ENCODE measurements at places on chromosomes 16 and 17.
A peak's percentile ranks its signal among the peaks of the same experiment; 100 is the strongest.

GRCh38 chr17:44766409-44767038, 7.7 kb downstream of the ADAM11 start:
- DNase-seq = no peak

DNA sequence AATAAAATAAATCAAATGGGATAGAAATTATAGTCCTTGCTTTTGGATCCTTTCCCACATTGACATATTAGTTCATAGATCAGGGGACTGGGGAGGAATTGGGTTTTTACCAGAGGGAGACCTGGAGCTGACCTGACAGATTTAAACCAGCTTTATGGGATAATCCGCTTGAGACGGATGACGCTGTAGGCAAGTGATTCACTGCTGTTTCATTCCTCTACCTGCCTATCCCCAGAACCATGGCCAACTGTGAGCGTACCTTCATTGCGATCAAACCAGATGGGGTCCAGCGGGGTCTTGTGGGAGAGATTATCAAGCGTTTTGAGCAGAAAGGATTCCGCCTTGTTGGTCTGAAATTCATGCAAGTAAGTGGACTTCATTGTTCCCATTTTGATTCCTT, 2.1 kb downstream of the NME1 start:
- no peak for DNase-seq

DNA sequence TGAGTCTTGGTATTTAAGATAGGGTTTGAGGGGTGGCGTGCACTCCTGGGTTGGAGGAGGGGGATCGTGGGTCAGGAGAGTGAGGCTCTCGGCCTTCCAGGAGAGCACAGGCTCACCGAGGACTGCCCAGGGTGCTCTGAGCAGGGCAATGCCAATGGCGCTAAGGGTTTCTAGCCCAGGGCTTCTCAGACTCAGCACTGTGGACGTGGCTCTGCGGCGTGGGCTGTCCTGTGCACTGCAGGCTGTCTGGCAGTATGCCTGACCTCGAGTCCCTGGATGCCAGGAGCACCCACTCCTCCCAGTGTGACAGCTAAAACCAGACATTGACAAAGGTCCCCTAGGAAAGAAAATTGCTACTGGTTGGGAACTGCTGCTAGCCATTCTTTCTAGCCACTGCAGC, 37.2 kb upstream of the ENDOV start:
- no peak for DNase-seq

- no peak for DNase-seq
Measured at GRCh38 chr16:29915590-29916247, 10.3 kb downstream of the KCTD13 start.

- DNase-seq = no peak
Measured at GRCh38 chr17:29031488-29031887, 11.5 kb upstream of the PIPOX start.

- no peak for DNase-seq
Measured at GRCh38 chr17:28675980-28676379, 14.0 kb downstream of the SUPT6H start.

- no peak for DNase-seq
Measured at GRCh38 chr17:71828182-71828596, 292.6 kb upstream of the SOX9 start.

DNA sequence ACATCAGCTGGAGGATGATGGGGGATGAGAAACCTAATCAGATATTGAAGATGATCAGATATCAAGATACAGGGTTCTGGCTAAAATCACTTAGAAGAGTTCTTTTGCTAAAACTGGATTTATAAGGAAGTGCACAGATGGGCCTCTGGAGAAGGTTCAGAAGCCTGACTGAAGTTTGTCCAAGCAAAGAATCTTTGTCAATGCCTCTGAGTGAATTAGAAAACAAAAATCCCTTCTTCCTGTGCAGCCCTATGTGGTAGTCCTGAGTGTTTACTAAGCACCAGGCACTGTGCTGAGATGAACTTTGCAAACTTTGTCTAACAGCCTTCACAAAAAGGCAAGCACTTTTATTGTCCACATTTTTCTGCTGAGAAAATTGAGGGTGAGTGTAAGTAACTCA, 11.4 kb upstream of the CENPV start:
- DNase-seq = no peak

- peak; percentile 75 for DNase-seq
Measured at GRCh38 chr17:2749784-2750181, 331 bp upstream of the CCDC92B start.

GRCh38 chr16:66485376-66485775, 58.3 kb downstream of the BEAN1 start:
- DNase-seq = no peak

DNA sequence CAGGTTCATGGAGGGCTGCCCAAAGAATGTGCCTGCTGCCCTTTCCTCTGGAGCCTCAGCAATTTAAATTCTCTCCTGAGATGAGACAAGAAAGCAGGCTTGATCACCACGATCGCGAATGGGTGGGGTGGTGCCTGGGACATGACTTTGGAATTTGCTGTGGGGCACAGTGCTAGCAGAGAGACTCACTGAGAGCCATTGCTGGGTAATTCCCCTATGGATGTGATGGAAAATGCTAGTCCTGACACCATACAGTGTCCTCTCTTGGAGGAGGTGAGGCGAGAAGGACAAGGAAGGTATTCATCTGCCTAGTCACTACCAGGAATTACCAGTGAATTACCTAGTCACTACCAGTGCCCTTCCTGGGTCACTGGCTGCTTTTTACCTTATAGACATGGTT, 15.5 kb downstream of the FAM20A start:
- no peak for DNase-seq

- DNase-seq = no peak
Measured at GRCh38 chr16:19919142-19919541, 34.5 kb upstream of the GPRC5B start.

- DNase-seq = no peak
Measured at GRCh38 chr17:65028545-65028843, 28.0 kb downstream of the GNA13 start.

DNA sequence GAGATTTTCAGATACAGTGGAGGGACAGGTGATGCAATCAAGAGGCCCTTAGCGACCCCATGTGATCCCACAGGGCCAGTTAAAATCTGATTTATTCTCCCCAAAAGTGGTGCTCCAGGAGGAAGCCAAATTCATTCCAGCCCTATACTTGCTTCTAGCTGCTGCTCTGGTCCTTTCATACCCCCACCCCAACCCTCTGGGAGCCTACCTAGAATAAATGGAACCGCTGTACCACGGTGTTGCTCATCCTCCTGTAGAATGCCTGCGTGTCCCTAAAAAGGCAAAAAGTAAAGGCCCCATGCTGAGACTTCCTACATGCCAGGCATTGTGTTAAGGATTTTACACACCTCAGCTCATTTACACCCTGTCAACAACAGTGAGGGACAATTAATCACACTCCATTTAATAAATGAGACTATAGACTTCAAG, 2.0 kb upstream of the RASL10B start:
- DNase-seq = no peak

- DNase-seq = no peak
Measured at GRCh38 chr17:47955497-47956461, 1.9 kb downstream of the PRR15L start.

GRCh38 chr16:65950211-65950610, 416.3 kb upstream of the CDH5 start:
- DNase-seq = no peak

DNA sequence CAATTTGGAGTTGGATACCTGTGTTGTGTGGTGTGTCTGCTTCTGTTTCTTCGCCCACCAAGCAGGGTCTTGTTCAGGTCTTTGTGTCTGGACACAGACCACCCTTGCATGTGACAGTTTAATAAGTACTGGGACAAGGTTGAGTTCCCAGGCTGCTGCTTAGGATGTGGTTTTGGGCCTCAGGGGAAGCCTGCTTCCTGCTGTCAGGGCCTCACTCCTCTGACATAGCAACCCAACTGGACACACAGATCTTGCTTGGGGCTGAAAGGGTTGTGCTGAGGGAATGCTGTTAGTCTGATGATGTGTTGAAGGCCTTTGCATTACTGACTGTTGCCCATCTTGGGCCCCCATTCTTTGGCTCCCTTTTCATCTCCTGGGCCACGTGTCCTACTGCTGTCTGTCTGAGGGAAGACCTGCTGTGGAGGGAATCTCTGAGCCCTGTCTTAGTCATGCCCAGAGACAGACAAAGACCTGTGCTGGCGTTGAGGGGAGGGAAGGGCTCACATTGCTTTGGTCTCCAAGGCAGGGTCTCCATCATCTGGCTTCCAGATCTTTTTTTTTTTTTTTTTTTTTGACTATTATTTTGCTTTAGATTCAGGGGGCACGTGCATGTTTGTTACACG, 4.7 kb upstream of the TGFB1I1 start:
- no peak for DNase-seq

DNA sequence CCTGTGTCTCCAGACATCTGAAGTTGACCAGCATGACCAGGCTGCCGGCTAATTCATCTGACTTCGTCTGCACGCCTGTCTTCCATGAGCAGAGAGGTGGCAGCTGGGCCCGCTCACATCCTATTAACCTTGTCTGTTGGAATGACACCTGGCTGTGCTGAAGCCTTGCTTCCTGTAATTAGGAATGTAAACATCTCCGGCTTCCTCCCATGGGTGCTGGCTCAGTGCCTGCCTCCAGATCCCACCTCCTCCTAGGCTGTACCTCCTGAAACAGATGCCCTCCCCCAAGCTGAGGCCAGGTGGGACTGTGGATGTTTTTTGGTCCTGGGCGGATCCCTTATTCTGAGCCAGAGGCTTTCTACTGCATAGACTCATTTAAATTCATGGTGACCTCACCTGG, 296.3 kb downstream of the HS3ST4 start:
- peak; percentile 15 for DNase-seq

- no peak for DNase-seq
Measured at GRCh38 chr16:50600582-50601283, 52.5 kb downstream of the NKD1 start.

DNA sequence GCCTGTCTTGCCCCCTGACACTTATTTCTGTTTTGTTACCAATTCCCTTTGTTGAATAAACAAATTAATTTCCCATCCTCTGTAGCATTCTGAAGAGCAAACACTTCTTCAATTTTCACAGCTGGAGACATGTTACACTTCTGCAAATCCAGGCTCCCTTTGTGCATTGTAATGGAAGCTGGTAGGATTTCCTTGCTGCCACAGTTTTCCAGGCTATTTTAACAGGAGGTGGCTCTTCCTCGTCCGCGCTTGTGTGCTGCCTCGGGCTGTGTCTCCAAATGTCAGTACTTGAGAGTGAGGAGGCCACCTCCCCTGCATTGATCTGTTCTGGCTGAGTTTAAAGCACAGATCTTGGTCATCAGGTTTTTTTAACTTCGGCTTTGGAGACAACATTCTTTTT, 40.0 kb downstream of the SOST start:
- DNase-seq = no peak

DNA sequence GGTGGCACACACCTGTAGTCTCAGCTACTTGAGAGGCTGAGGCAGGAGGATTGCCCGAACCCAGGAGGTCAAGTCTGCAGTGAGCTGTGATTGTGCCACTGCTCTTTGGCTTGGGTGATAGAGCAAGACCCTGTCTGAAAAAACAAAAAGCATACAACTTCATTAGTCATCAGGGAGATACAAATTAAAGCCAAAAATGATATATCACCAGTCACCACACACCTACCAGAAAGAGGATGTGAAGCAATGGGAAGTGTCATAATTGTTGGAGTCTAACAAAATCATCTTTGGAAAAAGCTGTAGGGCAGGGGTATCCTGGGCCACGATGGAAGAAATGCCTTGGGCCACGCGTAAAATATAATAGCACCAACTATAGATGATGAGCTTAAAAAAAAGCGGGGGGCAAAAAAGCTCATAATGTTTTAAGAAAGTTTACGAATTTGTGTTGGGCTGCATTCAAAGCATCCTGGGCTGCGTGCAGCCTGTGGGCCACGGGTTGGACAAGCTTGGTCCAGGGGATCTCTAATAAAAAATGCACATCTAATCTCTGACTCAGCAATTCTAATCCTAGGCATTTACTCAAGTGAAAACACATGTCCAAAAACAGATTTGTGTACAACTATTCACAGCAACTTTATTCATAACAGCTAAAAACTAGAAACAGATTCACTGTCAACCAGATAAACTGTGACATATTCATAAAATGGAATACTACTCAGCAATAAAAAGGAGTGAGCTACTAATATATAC, 65.9 kb downstream of the HIC1 start:
- DNase-seq = no peak

DNA sequence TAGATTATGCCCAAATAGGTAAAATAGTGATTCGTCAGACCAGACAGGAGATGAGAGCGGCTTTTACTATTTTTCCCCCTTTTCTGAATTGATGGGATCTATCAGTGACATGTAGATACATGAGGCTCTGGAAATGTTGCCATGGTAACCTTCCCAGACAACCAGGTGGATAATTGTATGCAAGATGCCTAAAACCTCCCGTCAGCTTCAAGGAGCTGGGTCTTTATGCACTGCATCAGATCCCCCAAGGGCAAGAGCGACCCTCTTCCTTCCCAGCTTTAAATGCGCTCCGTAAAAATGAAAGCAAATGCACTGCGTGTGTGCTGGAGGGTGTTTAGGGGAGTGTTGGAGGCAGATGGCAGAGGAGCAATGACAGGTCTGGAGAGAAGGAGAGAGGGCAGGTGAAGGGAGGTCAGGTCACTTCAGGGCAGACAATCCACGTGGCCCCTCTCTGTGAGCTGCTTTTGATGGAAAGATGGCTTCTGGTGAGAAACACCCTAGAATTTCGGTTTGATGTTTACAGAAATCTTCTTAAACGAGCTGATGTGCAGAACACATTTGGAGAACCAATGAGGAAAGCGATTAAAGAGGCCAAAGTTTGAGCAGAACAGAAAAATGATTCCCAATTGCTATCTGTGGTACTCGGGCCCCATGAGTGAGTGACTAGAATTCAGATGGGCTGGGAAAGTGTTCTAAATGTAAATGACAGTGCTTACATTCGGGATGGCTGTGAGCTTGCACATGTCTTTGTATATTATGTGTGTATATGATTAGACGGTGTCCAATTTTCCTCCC, 461.7 kb upstream of the HSBP1 start:
- no peak for DNase-seq

DNA sequence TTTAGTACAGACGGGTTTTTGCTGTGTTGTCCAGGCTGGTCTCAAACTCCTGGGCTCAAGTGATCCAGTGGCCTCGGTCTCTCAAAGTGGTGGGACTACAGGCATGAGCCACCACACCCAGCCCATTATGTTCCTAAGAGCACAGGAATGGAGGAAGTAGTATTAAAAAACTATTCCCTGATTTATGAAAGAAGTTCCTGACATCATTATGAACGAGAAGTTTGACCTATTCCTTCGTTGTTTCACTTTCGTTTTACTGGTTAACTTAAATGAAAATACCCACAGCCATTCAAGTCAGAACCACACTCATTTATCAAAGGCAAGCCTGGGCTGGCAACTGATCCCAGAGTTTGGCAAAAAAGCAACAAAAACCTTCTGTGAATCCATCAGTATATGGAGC, 13.5 kb upstream of the CBX4 start:
- DNase-seq = no peak

DNA sequence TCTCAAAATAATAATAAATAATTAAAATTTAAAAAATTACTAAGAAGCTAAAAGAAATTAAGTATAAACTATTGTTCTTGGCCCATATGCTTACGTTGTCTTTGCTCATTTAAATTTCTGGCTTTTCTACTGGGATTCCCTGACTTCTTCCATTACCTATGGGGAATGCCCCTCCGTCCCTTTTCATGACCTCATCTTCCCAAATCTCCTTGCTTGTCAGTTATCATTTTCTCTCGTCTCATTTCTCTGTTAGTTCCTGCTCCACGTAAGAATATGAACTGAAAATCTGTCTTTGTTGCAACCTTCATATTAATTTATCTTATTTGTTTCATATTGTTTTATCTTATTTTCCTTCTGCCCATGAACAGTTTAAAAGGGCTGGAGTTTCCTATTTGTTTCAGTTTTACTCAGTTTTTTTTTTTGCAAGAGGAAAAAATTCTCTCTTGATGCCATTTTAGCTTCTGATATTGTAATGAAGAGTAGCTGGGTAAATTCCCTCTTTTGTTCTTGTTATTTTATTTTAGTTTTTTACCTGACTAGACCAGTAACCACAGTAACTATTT, 2.5 kb upstream of the DNAJA2 start:
- DNase-seq = no peak
